ENCODE measurements at places on chromosomes 7 and 10.

DNA sequence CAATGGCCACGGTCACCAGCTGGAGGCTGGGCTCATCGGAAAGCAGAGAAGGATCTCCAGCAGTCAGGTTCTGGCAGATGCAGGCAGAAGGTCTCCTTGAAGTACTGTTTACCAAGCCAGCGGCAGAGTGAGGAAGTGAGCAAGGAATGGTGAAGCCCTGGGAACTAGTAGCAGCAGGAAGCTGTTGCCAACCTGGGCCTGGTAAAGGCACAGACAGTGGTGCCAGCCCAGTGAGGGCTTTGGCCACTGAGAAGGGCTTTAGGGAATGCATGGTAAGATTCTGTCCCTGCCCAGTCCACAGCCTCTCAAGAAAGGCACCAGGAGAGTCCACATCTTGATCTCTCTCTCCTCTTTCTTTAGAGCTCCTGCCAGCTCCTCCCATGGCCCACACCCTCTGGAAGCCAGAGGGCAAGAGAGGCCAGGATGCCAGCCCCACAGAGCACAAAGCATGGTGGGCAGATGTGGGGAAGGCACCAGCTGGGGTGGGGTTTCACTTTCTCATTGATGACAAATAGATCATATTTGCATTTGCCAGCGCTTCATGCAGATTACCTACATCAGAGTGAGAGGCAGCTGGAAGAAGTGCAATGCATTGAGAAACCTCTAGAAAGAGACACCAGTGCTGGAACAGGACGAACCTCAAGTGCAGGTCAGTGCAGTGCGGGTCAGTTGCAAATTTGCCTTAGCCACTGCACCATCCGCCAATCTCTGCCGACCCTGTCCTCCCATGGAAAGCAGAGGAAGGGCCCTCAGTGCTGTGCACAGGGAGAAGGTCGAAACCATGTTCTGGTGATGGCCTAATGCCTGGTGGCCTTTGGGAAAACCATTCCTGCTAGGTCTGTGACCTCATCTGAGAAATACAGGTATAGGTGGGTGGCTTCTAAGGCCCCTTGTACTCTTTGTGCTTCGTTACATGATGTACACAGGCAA lies 667.8 kb upstream of the MKI67 start:
- DNase-seq = no peak

DNA sequence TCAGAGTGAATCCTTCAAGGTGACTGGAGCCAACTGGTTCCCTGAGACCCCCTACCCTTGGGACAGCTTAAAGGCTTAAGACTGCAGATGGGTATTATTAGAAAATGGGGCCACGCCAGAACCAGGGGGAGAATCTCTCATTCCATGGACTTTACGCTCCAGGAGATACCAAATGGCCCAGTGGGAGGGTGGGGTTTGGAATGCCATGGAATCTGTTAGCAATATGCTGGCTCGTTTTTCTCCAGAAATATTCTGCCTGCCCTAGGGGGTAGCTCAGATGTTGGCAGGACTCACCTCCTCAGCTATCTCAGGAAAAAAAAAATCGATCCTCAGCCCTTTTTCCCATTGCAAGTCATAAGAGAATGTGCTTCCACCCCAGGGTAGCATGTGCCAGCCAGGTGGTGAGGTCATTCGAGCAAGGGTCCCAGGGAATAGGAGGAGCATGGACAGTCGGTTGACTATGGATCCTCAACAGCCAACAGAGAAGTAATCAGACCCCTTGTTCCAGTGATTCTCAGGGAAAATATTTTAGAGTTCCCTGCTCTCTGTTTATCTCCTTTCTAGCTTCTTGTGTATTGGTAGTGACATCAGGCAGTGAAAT lies 22.9 kb downstream of the SVIL start:
- no peak for DNase-seq

DNA sequence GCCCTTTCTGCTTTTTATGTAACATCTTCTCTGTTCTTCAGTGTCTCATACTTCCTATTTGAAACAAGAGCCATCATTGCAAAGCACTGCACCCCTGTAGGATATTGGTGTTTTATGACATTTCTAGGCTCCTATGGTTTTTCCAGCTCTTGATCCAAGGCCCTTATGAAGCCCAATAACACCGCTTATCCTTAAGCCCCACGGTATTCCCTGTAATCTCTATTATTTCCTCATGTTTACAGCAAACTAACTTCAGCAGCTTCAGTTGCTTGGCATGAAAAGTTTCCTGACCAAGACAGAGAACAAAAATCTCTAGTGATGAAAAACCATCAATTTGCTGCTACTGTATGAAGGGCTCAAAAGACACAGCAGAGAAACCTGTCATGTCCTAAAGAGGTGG lies 34.1 kb upstream of the TES start:
- no peak for DNase-seq

GRCh38 chr10:113858541-113858940 lies 4.1 kb downstream of the NHLRC2 start:
- no peak for DNase-seq

DNA sequence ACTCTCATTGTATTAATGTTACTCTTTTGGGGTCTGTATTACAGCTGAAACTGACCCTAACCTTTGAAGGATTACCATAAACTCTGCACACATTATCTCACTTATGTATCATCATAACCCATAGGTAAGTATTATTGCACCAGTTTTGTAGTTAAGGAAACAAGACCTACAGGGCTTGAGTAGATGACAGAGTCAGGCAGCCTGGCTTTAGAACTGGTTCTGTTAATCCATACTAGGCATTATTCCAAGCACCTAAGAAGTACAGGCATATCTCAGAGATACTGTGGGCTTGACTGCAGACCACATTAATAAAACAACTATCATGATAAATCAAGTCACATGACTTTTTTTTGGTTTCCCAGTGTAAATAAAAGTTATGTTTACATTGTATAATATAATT lies 17.1 kb upstream of the AKR1B1 start:
- DNase-seq = no peak

DNA sequence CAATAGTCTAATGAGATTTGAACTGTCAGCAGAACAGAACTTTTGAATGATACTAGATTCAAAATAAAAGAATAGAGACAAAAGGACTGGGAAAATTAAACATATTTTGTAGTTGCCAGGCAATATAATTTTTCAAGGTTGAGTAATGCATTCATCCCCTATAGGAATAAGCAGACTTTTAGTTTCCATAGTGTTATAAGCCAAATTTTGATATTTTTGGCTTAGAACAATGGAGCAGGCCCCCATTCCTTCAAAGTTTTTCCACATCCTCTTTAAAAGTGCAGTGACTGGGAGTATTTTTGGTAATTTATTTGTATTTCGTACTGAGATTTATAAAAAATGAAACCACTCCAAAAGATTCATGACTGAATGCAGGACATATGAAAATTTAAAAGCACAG lies 24.0 kb downstream of the MEOX2 start:
- DNase-seq = no peak

DNA sequence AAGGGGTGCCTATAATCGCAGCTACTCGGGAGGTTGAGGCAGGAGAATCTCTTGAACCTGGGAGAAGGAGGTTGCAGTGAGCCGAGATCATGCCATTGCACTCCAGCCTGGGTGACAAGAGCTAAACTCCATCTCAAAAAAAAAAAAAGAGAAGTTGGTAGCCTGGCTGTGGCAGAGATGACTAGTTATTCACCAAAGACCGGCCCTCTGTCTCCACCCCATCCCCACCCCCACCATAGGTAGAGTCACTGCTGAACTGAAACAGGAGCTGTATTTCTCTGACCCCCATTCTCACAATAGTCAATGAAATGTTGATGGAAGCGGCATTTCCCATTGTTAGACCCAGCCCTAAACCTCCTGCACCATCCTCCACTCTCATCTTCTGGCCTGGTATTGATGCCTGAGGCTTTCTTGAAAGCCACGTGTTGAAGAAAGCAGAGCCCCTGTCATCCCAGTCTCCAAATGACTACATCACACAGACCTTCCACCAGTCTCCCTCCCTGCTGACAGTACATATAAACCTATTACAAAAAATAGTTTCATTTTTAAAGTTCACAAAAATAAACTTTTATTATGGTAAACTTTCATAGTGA lies 9.4 kb upstream of the PIK3CG start:
- no peak for DNase-seq

- no peak for DNase-seq
Observed at GRCh38 chr7:84277628-84278224, 83.1 kb upstream of the SEMA3A start.

DNA sequence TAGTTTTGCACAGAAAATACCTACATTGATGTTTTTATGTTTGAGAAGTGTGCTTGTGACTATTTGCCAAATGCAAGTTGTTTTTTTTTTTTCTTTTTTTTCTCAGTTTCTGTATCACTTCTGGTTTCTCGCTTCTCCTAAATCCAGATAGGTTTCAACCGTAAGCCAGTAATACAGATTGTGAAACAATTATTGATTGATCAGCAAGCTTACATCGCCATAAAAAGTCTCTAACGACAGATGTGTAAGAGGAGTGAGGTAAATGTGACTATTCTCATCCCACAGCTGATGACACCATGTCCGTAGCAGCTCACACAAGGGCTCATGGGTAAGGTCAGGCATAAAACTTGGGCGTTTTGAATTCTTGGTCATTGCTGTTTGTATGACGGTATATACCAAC lies 202.8 kb upstream of the AKR1E2 start:
- no peak for DNase-seq

DNA sequence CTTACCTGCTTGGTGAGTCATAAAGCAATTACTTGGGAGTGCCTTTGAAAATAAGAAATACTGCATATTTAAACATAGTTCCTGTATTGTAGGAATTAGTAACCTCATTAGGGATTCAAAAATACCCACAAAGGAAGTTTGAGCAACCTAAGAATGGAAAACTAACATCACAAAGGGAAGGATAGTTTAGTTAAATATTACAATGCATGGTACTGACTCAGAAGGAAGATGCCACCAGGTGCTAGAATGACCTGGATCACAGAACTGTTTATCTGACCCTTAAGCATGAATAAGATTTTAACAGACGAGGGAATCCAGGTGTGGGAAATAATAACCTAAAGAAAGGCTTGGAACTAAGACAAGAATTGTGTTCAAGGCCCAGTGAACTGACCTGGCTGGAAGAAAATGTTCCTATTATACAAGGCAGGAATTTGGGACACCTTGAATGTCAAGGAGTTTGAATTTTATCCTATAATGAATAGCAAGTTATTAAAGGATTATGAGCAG lies 106.4 kb downstream of the GSAP start:
- DNase-seq = no peak

- DNase-seq = no peak
Observed at GRCh38 chr10:73910401-73910763, 550 bp upstream of the PLAU start.

- no peak for DNase-seq
Observed at GRCh38 chr7:6575281-6576023, 1.8 kb upstream of the ZDHHC4 start.

GRCh38 chr7:80134536-80135308 lies at the start of gene GNAI1:
Gene GNAI1 (plus strand): TSS chr7:80134831. CDS start chr7:80135161, 330 bp downstream.
- DNase-seq = peak; percentile 25

DNA sequence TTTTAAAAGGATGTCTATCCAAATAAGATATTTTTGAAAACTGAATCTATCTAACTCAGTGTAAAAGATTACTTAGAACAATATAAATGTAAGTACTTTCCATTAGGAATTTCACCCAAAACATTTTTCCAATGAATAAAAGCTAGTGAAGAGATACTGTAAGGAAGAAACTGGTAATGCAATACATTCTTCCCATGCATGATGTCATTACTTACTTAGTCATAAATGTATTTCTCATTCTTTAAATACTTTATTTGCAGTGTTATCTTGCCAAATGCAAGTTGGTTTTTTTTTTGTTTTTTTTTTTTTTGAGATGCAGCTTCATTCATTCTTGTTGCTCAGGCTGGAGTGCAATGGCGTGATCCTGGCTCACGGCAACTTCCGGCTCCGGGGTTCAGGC lies 265.6 kb downstream of the PHF14 start:
- DNase-seq = no peak

DNA sequence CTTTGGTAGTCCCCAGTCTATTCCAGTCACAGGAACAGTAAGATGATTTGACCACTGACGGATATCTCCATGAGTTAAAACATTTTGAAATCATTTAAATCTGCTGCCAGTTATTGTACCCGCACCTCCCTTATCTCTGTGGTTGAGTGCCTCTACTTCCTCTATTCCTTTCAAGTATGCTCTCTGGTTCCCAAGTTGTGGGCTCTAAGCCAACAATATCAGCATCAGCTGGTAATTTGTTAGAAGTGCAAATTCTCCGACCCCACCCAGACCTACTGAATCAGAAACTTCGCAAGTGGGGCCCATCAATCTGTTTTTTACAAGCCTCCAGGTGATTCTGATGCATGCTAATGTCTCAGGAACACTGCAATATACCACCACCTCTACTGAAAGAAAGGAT lies 235.5 kb downstream of the CCSER2 start:
- DNase-seq = no peak

- DNase-seq = no peak
Observed at GRCh38 chr7:7433811-7434210, 101.9 kb downstream of the COL28A1 start.

DNA sequence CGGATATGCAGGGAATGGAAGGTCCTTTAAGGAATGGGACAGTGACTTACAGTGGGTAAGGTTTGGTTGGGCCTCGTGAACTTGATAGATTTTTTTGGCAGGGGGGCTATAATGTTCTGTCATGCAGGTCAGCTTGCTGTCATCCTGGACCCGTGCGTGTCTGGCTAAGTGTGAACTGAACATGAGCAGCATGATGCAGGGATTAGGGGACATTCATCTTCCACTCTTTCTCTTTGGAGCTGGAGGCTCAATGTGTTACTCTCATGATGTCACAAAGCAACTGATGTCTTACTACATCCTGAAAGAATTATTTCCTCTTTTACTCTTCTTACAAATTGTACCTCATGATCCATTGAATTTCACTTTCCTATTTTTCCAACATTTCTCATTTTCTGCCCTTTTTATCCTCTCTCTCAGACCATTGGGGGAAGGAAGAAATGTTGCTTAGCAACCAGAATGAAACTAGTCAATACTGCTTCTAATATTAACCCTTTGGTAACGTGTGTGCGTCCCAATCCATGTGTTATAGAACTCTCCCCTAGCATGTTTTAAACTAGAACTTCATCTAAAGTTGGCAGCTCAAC lies 549.1 kb downstream of the LRMDA start:
- no peak for DNase-seq

GRCh38 chr10:55048830-55049498 lies 247.9 kb upstream of the PCDH15 start:
- no peak for DNase-seq

DNA sequence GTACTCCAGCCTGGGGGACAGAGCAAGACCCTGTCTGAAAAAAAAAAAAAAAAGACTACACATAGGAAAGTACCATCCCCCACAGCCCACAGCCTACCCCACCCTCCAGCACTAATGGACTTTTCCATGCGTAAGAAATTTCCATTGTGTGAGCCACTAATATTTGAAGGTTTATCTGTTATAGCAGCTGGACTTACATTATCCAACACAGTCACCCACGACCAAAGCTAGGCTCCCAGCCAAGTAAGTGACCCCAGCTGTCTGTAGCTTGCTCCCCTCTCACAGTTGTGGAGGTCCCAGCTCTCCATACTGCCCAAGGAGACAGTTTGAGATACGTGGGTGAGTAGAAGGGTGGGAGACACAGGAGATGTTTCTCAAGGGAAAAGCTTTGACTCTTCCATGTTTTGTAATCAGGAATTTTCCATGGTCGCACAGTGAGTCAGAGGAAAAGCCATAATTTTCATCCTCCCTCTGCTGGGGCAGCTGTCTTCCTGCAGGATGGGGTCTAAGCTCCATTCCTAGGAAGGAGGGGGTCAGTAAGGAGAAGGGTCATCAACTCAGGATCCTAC lies 57.4 kb downstream of the CAV1 start:
- no peak for DNase-seq

Measured in effector CD8-positive, alpha-beta T cell (primary cell).